T-helper 17 cell (primary cell): ENCODE measurements at places on chromosomes 12 and 14. TPM values are rescaled to one million over a fixed set of nuclear protein-coding genes. Genes with fewer than 3 reads are reported as not detected.

GRCh38 chr12:42262271-42262670 is 24.2 kb upstream of the YAF2 start:
- H3K4me1 ChIP-seq: peaks cover 7% of the 10 kb centered on the region
- no peak for DNase-seq
- H3K36me3 ChIP-seq: peaks cover 2% of the 10 kb centered on the region
- H3K27ac ChIP-seq: no peak overlapping the region
- no peak overlapping the region for H3K4me3 ChIP-seq

- H3K27me3 ChIP-seq: peaks cover 44% of the 10 kb centered on the region
- no peak overlapping the region for H3K27ac ChIP-seq
- no peak overlapping the region for H3K4me3 ChIP-seq
Observed at GRCh38 chr12:96889273-96889933, 17.7 kb upstream of the NEDD1 start.

GRCh38 chr14:103882503-103883262 is 35.3 kb upstream of the PPP1R13B start:
- H3K27ac ChIP-seq: no peak overlapping the region
- no peak overlapping the region for H3K4me3 ChIP-seq

DNA sequence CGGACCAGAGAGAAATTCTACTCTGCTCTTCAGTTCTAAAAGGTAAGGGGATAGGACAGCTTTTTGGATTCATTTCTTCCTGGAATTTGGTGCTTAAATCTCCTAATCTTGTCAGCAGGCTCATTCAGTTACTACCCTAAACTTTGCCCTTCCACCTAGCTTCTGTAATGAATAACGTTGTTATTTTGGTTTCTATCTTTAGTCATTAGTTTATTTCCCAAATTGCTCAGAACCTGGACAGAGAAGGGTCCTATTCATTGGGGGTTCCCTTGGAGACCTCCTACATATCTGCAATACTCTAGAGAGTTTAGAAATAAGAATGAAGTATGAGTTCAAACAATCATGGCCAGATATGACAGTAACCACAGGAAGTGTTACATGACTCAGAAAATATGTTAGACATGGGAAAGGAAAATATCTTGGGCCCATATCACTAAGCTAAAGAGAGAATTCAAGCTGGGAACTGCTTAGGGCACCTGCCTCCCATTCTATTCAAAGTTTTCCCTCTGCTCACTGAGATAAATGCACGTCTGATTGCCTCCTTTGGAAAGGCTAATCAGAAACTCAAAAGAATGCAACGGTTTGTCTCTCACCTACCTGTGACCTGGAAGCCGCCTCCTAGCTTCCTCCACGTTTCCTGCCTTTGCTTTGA is 87.9 kb downstream of the GAS2L3 start:
- H3K4me1 ChIP-seq: no peaks in the 10 kb centered on the region
- DNase-seq: no peak
- peaks cover 5% of the 10 kb centered on the region for H3K27me3 ChIP-seq
- no peak overlapping the region for H3K4me3 ChIP-seq
- no peak overlapping the region for H3K27ac ChIP-seq

- H3K4me3 ChIP-seq: no peak overlapping the region
- DNase-seq: no peak
- H3K27me3 ChIP-seq: no peaks in the 10 kb centered on the region
- H3K27ac ChIP-seq: no peak overlapping the region
- H3K4me1 ChIP-seq: peaks cover 31% of the 10 kb centered on the region
Observed at GRCh38 chr12:89877671-89878070, 169.0 kb upstream of the ATP2B1 start.

The ZBTB42 gene
- total RNA-seq: 3.3 TPM

DNA sequence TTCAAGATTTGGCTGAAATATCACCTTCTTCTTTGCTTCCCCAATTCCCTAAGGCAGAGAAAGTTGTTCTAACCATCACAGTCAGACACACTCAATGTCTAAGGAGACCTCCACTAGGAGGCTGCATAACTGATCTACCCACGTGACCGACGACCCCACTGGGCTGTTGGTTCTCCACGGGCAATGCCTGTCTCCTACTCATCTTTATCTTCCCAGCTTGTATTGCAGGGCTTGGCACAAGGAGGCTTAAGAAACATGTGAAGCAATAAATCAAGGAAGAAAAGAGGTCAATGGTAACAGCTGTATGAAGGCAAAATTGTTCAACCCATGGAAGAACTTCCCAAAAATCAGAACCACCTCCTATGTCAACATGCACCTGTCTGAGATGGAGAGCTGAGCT is 27.1 kb downstream of the NT5DC3 start:
- no peak for DNase-seq
- H3K4me1 ChIP-seq: peaks cover 2% of the 10 kb centered on the region
- no peaks in the 10 kb centered on the region for H3K27me3 ChIP-seq
- H3K27ac ChIP-seq: no peak overlapping the region
- no peak overlapping the region for H3K4me3 ChIP-seq
- peaks cover 4% of the 10 kb centered on the region for H3K36me3 ChIP-seq

The KLRC2 gene
- total RNA-seq: not detected

The USP15 gene
- total RNA-seq: 186 TPM

DNA sequence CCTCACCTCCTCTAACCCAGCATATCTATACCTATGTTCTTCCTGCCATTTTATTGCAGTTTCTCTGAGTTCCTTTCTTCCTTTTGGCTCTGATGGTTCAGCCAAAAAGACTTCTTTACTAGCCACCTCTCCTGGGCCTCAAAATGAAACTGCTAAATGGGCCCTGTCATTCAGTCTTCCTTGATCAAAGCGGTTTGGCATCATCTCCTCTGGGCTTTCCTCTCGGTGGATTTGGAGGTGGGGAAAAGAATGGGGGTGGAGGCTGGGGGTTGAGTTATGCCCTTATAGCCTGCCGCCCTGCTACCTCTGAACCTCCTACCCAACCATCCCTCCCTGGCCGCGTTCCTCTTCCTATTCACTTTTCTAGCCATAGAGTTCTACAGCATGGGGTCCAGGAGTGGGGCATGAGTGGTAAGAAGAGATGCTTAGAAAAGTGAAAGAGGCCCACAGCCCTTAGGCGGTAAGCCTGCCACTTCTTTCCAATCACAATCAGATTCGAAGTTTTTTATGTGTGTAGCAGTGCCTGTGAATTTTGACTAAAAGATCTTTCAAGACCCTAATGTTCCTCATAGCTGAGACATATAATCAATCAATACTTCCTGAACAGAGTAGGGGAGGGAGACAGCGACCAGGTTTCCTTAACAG is 2.5 kb downstream of the AJUBA start:
- H3K4me3 ChIP-seq: peak overlapping the region; percentile 74
- peaks cover 2% of the 10 kb centered on the region for H3K36me3 ChIP-seq
- H3K27me3 ChIP-seq: no peaks in the 10 kb centered on the region
- DNase-seq: no peak
- H3K27ac ChIP-seq: no peak overlapping the region
- H3K4me1 ChIP-seq: peaks cover 10% of the 10 kb centered on the region

The PGF gene
- total RNA-seq: not detected

GRCh38 chr14:77037938-77038568 is 9.5 kb upstream of the IRF2BPL start:
- H3K27me3 ChIP-seq: no peaks in the 10 kb centered on the region
- no peak for DNase-seq

- no peak for DNase-seq
- no peaks in the 10 kb centered on the region for H3K36me3 ChIP-seq
- H3K4me1 ChIP-seq: peaks cover 39% of the 10 kb centered on the region
- peaks cover 23% of the 10 kb centered on the region for H3K27me3 ChIP-seq
- peak overlapping the region; percentile 50 for H3K4me3 ChIP-seq
Observed at GRCh38 chr12:52249511-52250047, 16.5 kb downstream of the KRT7 start.

DNA sequence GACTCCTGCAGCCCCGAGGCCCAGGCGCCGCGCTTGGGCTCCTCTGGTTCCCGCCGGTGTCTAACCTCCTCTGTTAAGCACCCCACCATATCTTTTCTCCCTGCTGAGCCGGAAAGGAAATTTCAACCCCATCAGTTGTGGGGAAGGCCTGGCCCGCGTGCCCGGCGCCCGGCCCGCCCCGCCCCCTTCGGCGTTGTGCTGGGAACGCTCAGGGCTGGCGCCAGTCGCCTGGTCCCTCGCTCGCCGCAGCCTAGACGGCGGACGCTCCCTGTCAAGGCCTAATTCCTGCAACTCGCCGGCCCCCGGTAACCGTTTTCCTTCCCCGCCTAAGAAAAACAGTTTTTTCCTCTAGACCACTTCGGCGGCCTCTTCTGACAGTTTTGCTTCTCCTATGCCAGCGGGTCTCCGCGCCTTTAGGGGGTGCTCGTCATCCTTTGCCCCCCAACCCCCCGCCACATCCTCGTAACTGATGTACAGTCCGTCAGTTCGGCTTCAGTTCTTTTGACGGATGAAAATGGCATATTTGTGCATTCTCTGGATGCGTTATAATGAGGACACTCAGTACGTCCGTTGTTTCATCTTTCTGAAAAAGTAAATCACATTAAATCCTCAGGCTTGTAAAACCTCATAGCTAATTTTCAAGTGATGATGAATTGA is 506 bp upstream of the NAP1L1 start:
- H3K27me3 ChIP-seq: no peaks in the 10 kb centered on the region
- peak overlapping the region; percentile 99 for H3K27ac ChIP-seq
- DNase-seq: no peak
- H3K4me3 ChIP-seq: peak overlapping the region; percentile 100
